Activated CD4-positive, alpha-beta T cell treated with anti-CD3 and anti-CD28 coated beads, Interleukin-2, amount 10 ng/mL, durations not matched to agents 7 days and 5 days (primary cell): ENCODE measurements at places on chromosomes 6 and 20.

GRCh38 chr20:13777171-13777601 lies 7.5 kb downstream of the ESF1 start:
- DNase-seq: no peak

DNA sequence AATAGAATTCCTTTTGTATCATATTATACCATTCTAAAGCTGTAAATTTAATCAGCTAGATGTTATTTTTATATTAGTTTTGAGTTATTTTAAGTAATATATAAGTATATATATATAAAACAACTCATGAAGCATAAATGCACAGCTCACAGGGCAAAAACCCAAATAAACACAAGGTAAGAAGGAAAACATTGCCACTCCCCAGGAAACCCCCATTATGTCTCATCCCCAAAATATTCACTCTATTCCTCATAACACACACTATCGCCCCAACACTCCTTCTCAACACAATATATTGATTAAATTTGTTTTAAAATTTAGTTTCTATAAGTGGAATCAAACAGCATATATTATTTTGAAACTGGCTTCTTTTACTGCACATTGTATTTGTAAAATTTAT lies 98.6 kb upstream of the FAM83B start:
- no peak for DNase-seq

DNA sequence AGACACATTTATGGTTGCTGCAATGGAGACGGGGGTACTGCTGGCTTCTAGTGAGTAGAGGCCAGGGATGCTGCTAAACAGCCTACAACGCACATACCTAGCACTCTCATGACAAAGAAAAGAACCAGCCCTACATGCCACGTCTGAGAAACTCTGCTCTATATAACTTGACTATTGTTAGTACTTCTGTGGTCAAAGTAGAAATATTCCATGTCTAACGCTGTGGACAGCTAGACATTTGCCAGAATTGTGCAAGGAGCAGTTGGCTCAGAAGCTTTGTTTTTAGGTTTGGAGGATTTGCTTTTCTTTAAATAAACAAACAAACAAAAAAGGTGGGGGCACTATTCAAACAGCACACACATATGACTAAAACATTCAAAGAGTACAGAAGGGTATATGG lies 20.5 kb downstream of the UBE2V1 start:
- DNase-seq: no peak

GRCh38 chr6:81735756-81736380 lies 16.6 kb downstream of the TENT5A start:
- DNase-seq: no peak

GRCh38 chr20:2314759-2315439 lies 19.1 kb downstream of the TGM3 start:
- DNase-seq: no peak

DNA sequence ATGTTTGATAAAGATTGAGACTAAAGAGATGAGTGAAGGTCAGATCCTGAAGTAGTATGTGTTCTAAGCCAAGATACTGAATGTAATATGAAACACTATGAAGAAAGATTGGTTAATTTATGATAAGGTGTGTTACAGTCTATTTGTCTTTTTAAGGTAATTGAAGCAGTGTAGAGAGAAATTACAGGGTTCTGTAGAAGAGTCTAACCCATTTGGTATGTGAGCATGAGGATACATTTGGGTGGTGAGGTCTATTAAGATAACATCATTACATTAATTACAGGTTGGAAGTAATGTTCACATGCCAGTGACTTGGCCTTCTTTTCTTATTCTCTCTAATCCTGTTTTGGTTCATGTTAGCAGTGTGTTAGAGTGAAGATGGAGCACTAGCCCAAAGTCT lies 61.4 kb downstream of the AFDN start:
- DNase-seq: no peak

GRCh38 chr20:21046413-21047070 lies 59.6 kb downstream of the LINC00237 start:
- no peak for DNase-seq

DNA sequence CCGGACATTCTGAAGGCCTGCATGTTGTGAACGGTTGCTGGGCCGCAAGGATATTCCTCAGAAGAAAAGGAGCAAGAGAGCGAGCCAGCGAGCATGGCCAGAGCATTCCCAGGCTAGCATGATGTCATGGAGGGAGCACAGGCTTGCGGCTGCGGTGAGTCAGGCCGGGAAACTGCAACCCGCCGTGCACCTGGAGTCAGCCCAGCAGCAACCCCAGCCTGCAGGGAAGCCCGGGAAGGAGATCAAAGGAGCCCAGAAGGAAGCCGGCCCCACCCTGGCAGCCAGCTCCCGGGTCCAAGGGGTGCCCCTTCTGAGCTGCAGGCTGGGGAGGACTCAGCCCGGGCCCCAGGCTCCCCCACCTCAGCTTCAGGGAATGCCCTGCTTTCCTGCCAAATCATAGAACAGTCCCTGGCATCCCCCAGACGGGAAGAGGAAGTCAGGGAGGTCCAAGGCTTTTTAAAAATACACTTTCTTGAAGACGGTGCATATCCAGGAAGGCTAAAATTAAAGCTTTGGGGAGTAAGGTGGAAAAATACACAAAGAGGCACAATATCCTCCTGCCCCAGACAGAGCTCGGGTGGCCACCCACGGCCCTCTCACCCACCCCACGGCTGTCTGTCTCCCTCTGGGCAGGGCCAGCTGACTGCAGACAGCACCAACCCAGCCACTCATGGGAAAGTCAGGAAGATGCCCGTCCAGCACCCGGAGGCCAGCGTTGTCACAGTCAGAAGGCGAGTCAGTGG lies 53.7 kb downstream of the BMP7 start:
- no peak for DNase-seq

- DNase-seq: no peak
Measured at GRCh38 chr20:8815208-8815607, 253.7 kb upstream of the PLCB4 start.

GRCh38 chr6:156905801-156906200 lies 128.6 kb downstream of the ARID1B start:
- DNase-seq: no peak

GRCh38 chr6:14888575-14889000 lies 357.3 kb upstream of the JARID2 start:
- no peak for DNase-seq

DNA sequence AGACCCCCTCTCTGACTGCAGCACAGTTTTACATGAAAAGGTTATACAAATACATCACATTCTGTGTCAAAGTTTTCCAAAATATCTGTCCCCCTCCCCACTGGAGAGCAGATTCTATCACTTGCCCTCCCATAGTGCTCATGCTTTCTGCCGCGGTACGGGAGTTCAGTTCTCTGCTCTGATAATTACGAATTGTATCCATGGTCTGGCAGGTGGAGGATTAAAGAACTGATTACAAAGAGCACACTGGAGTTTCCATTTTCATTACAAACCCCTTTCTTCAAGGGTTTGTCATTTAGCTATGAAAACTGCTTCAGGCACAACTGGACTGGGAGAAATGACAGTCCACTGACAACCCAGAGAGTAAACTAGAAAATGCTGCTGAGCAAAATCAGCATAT lies 166.0 kb downstream of the PDSS2 start:
- no peak for DNase-seq

DNA sequence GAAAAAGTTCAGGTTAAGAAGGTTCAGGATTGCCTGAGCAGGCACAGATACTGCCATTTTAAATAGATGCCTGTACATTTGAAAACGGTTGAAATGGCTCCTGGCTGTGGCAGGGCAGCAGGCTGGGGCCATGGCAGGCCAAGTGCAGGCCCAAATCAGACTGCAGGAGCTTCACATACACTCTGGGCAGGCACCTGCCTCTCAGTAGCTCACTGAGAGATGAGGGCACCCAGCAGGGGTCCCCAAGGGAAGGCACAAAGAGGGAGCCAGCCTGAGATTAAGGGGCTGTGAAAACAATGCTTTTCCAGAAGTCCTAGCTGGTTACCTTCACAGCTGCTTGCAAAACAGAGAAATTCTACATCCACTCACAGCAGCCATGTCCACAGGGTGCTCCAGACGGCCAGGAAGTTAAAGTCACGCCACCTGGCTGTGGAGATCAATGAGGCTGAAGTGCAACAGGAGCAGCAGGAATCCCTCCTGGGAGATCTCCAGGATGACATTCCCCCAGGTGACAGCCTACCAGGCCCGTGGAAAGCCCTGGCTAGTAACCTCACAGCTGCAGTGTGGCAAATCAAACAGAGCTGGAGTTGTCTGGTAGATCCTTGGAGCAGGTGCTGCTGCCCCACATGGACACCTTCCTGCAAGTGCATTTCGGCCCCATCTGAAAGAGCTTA lies 6.2 kb upstream of the RAET1E start:
- no peak for DNase-seq

DNA sequence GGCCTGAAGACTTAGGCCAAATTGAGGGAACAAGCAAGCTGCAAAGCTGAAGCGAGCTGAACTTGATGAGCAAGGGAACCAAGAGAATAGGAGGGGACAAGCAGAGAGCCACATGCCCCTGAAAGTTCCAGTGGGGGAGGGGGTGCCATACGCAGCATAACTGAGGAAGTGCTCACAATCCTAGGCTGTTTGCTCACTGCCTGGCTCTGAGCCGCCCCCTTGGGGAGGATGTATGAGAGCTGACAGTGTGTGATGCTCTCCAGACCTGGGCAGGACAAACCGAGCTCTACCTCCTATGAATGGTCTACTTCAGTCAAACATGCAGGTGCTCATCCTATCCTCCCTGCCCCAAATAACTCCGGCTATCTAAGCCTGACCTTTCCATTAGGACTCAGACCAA lies 52.1 kb downstream of the FAXC start:
- no peak for DNase-seq

DNA sequence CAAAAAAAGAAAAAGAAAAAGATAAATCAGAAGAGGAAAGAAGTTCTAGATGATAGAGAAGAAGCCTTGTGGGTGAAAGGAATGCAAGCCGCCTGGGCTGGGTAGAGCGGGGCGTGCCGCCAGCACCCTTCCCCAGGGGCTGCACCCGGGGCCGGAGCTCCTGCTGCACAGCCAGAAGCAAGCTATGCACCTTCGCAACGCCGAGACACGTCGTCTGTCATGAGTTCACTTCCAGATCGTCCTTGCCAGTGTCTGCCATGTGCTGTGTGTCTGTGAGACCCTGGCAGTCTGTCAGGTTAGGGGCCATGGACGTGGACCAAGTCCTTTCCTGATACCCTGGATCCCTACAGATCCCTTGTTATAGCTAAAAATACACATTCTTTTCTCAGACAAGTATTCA lies 25.5 kb upstream of the ADRM1 start:
- DNase-seq: no peak

- no peak for DNase-seq
Measured at GRCh38 chr6:64520050-64520449, 884.4 kb downstream of the PHF3 start.

DNA sequence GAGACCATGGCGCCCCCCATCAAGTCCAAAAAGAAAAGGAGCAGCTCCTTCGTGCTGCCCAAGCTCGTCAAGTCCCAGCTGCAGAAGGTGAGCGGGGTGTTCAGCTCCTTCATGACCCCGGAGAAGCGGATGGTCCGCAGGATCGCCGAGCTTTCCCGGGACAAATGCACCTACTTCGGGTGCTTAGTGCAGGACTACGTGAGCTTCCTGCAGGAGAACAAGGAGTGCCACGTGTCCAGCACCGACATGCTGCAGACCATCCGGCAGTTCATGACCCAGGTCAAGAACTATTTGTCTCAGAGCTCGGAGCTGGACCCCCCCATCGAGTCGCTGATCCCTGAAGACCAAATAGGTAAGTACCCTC lies 41.7 kb upstream of the NAA20 start:
- DNase-seq: no peak

DNA sequence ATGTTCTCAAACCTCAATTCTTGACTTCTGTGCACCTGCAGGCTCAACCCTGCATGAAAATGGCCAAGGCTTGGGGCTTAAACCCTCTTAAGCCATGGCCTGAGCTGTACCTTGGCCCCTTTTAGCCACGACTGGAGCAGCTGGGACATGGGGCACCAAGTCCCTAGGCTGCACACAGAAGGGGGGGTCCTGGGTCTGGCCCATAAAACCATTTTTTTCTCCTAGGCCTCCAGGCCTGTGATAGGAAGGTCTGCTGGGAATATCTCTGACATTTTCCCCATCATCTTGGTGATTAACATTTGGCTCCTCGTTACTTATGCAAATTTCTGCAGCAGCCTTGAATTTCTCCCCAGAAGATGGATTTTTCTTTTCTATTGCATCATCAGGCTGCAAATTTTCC lies 119.4 kb upstream of the VGLL2 start:
- DNase-seq: no peak

GRCh38 chr20:35463455-35464300 lies 8.3 kb downstream of the CEP250 start:
- peak; percentile 77 for DNase-seq

DNA sequence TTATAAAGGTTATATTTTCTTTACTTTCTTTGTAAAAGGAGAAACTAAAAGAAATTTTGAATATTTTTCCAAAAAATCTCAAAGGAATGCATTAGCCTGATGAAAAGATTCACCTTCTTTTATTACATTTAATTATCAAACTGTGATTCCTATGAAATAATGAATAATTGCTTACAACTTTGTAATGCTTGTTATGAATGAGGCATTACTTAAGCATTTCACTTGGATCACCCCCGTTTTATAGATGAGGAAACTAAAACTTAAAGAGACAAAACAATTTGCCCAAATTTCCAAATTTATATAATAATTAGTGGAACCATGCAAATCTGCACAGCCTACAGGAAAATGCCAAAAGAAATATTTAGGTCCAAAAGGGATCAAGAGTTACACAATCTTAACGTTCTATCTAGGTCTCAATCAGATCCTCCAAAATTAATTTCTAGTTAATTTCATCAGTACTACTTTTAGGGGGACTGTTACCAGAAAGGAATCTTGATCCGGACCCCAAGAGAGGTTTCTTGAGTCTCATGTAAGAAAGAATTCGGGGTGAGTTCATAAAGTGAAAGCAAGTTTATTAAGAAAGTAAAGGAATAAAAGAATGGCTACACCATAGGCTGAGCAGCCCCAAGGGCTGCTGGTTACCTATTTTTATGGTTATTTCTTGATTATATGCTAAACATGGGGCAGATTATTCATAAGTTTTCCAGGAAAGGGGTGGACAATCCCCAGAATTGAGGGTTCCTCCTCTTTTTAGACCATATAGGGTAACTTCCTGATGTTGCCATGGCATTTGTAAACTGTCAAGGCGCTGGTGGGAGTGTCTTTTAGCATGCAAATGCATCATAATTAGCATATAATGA lies 288.0 kb downstream of the ADGB start:
- no peak for DNase-seq

GRCh38 chr6:41577356-41578216 lies 31.4 kb downstream of the FOXP4 start:
- no peak for DNase-seq

DNA sequence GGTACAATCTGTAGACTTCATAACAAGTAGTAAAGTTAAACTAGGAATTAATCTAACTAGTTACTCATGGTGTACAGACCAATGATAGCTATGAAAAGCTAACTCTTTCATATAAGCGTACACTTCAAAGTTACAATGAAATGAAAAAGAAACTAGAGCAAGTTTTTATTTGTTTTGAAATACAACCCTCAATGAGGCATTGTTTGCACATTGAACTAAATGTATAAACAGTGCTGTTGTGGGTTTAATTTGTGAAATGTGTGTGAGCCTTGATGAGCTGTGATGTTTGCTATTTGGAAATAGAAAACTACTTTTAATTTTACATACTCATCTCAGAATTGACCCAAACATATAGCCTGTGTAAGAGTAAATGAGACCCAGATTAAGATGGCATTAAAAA lies 11.1 kb upstream of the EYA4 start:
- no peak for DNase-seq
